Activated T-cell treated with anti-CD3 and anti-CD28 coated beads, Interleukin-2, amount 50 U/mL, for 72 hours (primary cell): ENCODE measurements at places on chromosomes 2 and 18.

- DNase-seq = no peak
Measured at GRCh38 chr2:129167456-129167855, 812.0 kb upstream of the RAB6C start.

GRCh38 chr2:99066075-99066958 lies 75.2 kb upstream of the C2orf15 start:
- DNase-seq = peak; percentile 12

DNA sequence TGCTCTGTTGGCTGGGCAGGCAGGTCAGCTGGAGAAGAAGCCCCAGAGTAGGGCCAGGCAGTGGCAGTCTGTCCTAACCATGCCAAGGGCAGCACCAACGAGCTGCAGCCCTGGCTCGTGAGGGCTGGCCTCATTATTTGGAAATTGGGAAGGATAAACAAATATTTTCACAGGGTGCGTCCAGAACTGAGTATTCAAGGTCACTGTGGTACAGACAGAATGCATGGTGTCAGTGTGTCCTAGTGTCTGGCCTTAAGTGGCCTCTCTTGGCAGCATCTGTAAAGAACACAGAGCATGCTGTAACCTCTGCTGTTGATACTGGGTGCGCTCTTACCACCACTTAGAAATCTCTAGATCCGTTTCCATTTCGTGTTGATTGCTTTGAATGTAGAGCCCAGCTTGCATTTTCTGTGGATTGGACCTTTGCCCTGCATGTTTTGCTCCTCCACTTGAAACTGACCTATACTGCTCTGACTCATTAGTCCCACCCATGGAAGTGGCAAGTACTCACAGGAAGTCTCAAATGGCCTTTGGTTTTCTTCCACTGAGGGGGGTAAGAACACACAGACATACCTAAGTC lies 88.2 kb downstream of the GREB1L start:
- no peak for DNase-seq

DNA sequence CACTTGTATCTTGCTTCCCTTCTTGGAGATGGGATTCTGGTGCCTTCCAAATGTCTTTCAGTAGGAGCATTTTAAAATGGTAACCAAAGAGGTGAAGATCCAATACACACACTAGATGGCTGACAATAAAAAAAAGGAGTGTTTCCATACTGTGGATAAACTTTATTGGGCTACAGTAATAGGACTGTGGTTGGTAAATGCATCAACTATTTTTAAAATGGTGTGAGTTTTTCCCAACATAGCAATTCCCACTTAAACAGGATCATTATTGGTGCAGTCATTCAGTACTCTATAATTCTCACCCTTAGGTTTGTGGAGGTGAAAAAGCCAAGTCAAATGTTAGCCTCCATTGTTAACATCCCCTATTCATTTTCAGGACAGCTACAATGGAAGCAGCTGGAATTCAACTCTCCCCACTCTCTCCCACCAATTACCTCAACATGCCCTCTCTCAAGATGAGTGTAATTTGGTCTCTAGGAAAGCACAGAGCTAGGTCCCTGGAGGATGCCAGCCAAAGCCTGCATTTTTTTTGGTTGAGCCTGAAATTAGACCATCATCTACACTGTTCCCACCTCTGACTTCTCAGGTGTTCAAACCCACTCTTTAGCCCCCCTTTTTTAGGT lies 273.3 kb downstream of the TCF4 start:
- no peak for DNase-seq

- DNase-seq = no peak
Measured at GRCh38 chr2:16425462-16426336, 239.9 kb downstream of the CYRIA start.

GRCh38 chr2:241137276-241138190 lies 11.7 kb downstream of the PASK start:
- no peak for DNase-seq

- no peak for DNase-seq
Measured at GRCh38 chr18:27789406-27789805, 387.5 kb downstream of the CDH2 start.

GRCh38 chr18:8517276-8517675 lies 92.0 kb upstream of the RAB12 start:
- no peak for DNase-seq

DNA sequence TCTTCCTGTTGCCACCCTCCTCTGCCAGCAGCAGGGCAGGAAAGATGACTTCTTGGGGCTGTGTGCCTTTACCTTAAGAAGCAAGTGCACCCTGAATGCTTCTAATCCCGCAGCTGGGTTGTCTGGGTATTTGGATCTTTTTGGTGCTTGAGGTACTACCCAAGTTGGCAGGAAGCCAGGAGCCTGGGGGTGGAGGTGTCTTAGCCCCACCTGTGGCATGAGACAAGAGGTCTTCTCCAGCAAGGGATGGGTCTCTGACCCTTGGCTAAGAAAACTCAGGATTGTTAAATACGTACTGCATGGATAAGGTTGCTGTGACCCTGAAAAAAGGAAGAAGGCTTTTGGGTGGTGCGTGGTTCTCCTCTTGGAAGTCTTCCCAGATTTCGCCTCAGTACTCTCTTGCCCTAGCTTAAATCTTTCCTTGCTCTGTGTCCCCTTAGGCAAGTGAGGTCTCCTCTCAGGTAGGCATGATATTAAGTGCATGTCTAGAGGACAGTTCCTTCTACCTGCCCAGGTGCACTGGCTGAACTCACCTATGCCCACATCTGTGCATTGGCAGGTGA lies 4.3 kb downstream of the HPCAL1 start:
- DNase-seq = no peak

GRCh38 chr2:162579986-162580385 lies 236.1 kb downstream of the GCA start:
- DNase-seq = no peak

DNA sequence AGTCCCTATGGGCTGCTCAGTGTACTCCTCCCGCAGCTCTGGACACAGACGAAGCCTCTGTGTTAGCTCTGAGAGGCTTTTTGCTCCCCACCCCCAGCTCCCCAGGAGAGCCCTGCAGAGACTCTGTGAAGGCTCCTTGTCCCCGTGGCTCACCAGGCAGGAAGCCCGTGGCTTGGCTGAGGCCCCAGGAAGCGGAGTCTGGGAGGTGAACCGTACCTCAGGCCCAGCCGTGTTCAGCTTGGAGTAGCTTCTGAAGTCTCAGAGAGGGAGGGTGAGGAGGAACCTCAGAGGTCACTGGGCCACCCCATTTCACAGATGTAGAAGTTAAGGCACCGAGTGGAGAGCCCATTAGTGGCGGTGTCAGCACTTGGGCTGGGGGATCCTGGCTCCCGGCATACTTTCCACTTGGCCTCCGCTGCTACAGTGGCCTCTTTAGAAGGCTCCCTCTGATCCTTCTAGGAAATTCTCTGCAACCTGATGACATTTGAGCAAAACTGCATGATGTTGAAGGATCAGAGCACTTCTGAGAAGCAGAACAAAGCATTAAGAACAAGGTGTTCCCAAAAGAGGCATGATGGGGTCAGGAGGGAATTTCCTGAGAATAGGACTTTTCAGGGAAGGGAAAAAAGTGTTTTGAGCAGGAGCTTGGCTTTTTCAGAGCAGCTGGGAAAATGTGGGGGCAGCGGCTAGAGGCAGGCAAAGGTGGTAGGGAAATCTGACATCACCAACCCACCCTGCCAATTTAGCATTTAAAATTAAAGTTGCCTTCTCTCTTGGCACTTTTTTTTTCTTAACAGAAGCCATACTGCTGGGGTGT lies 79.1 kb downstream of the MCFD2 start:
- DNase-seq = no peak

GRCh38 chr2:160892204-160892603 lies 268.0 kb upstream of the TANK start:
- no peak for DNase-seq

DNA sequence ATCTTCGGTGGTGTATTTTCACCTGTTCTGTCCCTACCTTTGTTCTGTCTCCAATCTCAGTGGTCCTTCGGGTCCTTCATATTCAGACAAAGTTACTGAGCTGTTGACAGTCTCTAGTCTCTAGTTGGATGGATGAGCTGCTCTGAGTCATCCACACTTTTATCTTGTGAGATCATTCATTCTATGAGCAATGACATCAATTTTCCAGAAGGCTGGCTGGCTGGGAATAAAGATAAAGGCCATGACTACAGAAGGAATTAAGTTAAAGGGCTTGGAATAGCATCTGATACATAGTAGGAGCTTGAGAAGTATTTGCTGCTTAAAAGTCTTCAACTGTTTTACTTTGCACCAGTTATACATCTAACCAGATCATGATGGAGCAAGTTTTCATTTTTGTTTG lies 43.1 kb upstream of the SLC39A10 start:
- no peak for DNase-seq

DNA sequence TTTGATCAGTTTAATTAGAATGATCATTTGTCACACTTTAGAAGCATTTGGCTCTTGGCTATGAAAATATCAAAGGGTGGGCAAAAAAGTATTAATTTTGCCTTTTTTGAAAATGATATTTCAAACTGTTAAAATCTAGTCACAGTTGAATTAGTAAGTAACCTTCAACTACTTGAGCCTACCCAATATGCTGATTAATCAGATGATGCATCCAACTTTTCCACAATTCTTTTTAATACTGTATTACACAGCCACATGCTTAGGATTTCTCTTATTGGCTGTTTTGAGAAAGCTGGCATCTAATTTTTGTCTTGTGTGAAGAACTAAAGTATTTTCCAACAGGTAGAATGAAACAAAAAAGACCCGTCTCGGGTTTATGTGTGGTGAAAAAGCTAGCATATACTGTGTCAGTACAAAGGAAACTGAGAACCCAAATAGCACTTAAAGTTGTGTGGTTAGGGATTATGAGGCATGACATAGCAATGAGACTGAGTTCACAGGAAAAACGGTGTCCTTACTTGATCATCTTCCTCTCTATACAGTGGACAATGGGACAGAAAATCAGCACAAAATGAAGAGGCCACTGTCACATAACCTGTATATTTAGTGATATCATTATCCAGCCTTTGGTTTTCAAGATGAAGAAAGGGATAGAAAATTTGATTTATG lies 11.7 kb downstream of the OSBPL6 start:
- DNase-seq = no peak

DNA sequence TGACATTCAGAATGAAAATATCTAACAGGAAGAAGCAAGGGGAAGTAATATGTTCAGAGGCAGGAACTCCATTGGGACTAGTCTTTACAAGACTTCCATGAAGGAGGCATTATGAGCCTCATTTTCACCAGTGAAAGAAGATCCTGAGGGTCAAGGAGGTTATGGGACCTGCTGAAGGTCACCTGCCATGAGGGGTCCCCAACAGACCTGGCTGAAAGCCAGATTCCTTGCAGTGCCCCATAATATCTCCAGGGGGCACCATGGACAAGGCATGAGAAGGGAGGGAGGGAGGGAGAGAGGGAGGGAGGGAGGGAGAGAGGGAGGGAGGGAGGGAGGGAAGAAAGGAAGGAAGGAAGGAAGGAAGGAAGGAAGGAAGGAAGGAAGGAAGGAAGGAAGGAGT lies 27.9 kb downstream of the XDH start:
- no peak for DNase-seq

DNA sequence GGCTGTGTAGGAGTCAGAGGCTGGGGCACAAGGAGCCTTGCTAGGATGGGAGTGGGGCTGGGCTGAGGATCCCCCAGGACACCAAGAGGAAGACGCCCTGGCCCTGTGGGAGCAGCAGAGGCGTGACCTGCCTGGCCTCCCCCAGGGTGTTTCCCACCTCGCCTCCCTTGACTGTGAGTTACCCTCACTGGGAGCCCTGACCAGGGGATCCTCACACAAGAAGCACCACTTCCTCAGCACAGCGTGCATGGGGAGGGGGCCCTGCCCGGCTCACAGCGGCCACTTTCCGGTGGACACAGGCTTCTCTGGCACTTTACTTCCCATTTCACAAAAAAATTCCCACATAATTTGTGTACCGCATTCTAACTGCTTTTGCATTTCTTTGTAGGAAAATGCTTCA lies 187.7 kb downstream of the EIPR1 start:
- DNase-seq = no peak

GRCh38 chr2:39620067-39620466 lies 45.6 kb upstream of the TMEM178A start:
- DNase-seq = peak; percentile 19

GRCh38 chr2:168596881-168597655 lies 141.0 kb downstream of the CERS6 start:
- DNase-seq = no peak

GRCh38 chr2:108833219-108833618 lies 46.6 kb downstream of the CCDC138 start:
- no peak for DNase-seq

- DNase-seq = no peak
Measured at GRCh38 chr18:50649821-50650220, 89.9 kb downstream of the MAPK4 start.

DNA sequence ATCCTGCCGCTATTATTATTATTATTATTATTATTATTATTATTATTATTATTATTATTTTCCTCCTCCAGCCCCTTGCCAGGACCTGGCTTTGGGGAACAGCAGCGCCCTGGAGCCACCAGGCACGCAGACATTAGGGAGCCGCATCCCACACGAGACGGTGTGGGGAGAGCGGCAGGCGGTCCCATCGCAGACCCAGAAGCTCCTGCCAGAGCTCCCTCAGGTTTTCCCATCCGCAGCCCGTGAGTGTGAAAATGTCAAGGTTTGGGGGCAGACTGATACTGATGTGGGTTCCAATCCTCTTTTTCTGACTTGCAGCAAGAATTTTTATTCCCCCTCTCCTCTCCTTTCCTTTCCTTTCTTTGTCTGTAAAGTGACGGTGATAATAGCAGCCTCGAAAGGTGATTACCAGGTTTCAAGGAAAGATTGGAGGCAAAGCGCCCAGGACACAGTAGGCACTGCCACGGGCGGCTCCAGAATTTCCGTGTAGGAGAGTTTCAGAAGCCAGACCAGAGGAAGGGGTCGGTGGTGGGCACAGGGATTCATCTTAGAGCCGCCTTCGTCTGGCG lies 816 bp downstream of the SCTR start:
- no peak for DNase-seq

DNA sequence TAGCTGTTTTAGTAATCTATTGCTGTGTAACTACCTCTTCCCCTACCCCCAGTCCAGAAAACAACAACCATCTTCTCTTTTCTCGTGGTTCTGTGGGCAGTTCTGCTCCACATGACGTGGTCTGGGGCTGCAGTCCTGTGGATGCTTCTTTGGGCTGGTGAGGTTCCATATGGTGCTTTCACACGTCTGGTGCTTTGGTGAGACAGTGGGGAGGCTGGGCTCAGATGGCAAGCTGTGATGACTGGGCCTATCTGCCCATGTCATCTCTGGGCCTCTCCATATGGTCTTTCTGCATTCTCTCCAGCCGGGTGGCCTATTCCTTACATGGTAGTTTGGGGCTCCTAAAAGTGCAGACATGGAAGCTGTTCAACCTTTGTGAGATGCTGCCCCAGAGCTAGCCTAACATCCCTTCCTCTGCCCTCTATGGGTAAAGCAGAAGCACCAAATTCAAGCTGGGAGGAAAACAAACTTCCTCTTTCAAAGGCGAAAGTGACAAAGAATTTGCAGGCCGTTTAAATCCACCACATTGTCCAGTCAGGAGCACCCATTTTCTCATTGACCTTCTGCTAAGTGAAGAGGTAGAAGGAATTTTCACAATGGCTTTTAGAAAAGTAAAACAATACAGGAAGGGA lies 68.3 kb upstream of the IL1R1 start:
- no peak for DNase-seq

DNA sequence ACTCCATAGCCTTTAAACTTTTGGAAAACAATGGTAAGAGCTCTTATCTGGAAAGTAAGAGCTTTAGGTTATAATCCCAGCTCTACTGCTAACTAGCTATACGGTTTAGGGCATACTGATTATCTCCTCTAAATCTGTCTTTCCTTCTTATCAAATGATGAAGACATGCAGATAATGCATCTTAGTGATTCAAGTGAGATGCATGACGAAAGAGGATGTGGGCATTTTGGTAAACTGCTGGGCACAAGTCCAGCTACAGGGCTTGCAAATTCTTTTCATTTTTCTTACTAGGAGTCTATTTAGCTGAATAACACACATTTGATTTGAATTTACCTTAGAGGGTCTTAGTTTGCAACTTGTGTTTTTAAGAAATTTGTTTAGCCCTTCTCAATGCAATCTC lies 1604.8 kb upstream of the ZEB2 start:
- DNase-seq = no peak
